Gastrocnemius medialis (tissue), 4 donors: ENCODE measurements at places on chromosomes 3 and 15. TPM values are rescaled to one million over a fixed set of nuclear protein-coding genes. Genes with fewer than 3 reads are reported as not detected.
A peak's percentile ranks its signal among the peaks of the same experiment; 100 is the strongest.

Gene C2CD4A
- total RNA-seq = not detected

Gene CPNE4
- total RNA-seq = not detected

Gene SLC28A2
- not detected for total RNA-seq

Gene ZNF148
- total RNA-seq = 17.1 TPM

DNA sequence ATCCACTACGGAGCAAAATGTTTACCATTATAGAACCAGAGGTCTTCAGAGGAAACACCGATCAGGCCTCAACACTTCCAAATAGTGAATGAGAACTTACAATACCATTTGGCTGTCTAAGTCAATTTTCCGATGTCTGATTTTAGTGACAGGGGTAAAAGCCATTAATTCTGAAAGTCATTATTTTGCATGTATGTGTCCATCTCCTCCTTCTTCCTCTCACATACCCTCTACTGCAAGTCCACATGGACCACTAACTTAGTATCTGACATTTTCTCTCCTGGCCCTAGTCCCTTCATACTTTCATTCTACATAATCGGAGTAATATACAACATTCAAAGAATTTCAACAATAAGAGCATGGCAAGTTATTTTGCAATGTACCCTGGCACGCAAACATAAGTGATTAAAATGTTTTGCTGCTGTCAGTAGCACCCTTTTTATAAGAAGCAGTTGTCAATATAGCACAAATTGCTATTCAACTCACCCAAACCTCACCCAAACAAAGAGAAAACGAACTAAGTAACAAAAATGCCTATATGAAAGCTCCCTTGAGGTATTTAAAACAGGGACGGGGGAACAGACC is 1.9 kb downstream of the TOP2B start:
- H3K27me3 ChIP-seq = no peaks in the 10 kb centered on the region
- H3K36me3 ChIP-seq = no peaks in the 10 kb centered on the region
- peak overlapping the region; percentile 94 for H3K27ac ChIP-seq

DNA sequence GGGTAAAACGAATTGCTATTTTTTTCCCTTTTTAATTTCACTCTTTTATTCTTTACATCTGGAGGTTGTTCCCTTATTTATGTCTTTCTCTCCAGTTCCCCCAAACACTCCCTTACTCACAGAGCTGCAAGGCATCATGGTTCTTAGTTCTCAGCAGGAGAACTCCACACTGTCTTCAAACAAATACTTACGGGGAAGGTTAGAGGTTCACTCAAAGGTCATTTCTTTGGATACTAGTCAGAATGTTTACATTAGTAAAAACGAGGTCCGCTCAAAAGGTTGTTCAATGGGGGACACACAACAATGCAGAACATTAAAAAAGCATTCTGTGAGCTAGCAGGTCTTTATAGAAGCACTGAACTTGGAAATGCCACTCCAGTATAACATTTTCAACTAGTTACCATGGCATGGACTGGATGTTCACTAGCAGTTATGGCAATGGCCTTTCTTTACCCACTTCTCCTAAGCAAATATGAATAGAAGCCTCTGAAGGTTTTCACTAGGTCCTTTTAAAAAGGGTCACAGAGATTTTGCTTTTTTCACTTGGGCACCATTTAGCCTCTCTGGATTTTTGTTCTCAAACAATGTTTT is 201.7 kb downstream of the MEIS2 start:
- H3K27ac ChIP-seq = no peak overlapping the region
- no peak for DNase-seq
- no peaks in the 10 kb centered on the region for H3K36me3 ChIP-seq
- H3K4me1 ChIP-seq = no peaks in the 10 kb centered on the region

- no peaks in the 10 kb centered on the region for H3K36me3 ChIP-seq
- no peak overlapping the region for H3K27ac ChIP-seq
- H3K4me1 ChIP-seq = no peaks in the 10 kb centered on the region
- no peak for DNase-seq
Measured at GRCh38 chr3:43919029-43919428, 228.3 kb downstream of the ABHD5 start.

- no peaks in the 10 kb centered on the region for H3K4me1 ChIP-seq
- no peaks in the 10 kb centered on the region for H3K27me3 ChIP-seq
- DNase-seq = no peak
- H3K36me3 ChIP-seq = no peaks in the 10 kb centered on the region
- H3K27ac ChIP-seq = no peak overlapping the region
- no peak overlapping the region for H3K4me3 ChIP-seq
Measured at GRCh38 chr3:116849261-116849688, 139.7 kb downstream of the TUSC7 start.
